ENCODE measurements at places on chromosomes 4 and X.

DNA sequence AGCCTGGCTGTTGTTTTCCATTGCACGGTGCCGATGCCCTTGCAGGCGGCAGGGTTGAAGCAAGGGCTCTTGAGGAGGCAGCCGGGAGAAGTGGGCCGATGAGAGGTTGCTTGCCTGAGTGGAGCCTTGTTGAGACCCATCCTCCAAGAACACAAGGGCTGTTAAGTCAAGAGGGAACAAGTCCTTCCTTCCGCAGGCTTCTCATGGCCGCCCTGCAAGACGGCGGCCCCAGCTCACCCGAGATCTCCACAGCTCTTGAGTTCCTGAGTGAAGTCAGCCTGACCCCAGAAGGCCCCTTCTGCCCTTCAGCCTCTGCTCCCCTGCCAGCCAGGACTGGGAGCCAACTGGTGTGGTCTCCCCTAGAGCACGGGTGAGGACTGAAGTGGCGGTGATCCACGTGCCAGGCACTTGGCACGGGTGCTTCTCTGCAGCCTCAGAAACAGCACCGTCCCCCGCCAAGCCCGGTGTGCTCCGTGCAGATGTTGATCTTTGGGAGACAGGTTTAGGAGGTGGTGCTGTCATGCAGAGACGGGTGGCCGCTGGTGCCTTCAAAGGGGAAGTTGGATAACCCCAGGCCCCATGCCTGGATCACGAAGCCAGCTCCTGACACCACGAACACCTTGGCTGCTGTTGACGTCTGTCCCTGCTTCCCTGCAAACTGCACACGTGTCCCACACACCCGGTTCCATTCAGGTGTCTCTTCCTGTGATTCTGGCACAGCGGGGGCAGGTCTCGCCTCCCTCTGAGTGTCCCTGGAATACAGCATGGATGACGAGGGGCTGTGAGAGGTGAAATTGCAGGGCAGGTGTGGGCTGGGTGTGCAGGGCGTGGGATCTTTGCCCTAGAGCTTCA lies 164.4 kb upstream of the PSAPL1 start:
- no peak for DNase-seq

GRCh38 chr4:77776182-77777134 lies 42.7 kb downstream of the CNOT6L start:
- no peak for DNase-seq

DNA sequence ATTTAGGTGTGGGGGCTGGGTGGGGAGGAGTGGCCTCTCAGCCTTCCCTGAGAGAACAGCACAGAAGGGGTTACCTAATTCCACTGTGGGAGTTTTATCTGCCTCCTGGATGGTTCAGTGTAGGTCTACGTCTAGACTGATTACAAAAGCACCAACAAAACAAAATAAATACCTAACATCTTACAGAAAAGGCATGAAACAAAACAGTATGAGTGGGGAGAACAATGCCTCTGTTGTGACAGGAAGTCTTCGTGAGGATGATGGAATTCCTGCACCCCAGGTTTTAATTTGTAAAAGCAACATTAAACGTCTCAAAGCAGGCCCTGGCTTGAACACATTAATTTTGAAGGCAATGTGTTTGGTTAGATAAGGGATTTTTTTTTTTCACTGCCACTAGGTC lies 112.1 kb upstream of the GPC4 start:
- no peak for DNase-seq

DNA sequence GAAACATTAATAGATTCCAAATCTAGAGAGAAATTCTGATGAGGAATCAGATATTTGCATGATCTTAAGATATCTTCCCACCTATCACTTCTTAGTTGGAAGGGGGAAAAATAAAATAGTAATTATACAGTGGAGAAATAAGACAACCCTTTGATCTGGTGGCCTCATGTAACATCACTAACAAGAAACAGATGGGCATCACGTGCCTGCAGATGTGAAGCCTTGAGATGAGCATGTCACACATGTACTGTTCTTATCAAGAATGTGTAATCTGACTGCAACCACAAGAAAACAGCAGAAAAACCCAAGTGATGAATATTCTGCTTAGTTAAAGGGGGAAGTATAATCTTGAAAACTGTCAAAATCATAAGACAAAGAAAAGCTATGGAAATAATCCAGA lies 31.4 kb upstream of the NKX6-1 start:
- DNase-seq: no peak

DNA sequence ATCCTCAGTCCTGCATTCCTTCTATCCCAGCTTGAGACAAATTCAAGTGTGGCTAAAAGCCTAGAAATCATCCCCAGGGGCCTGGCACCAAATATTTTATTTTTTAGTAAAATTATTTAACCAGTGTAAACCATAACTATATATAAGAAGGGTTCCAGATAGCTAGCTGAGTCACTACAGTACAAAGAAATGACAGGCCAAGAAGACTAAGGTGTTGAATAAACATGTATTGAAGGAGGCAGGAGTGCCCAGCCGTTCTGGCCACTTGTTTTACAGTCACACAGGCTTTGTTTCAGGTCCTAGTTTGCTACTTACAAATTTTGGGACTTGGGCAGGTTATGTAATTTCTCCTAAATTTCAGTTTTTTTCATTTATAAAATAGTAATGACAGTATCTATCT lies 225.9 kb upstream of the PITX2 start:
- no peak for DNase-seq

DNA sequence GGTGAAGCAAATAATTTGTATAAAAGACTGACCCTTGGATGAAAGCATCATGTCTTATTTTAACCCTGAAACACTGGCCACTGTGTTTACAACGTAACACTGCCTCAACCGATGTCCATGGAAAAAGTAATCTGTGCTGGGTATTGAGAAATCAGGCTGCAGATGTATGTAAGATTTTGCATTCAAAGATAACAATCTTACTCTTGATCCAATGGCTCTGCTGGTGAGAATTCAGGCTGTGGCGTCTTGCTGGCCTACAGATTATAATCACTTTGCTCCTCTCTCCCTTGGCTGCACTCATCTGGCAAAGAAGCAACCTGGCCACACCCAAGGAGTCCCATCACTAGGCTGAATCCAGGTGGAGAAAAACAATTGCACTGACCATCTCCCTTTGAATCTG lies 7.5 kb downstream of the ADGRA3 start:
- no peak for DNase-seq

GRCh38 chrX:50799531-50799961 lies 14.4 kb downstream of the SHROOM4 start:
- no peak for DNase-seq

Measured in D341Med (cell line).